ENCODE measurements at places on chromosomes 1 and 21.

GRCh38 chr1:74952786-74953185 lies 181.4 kb upstream of the LHX8 start:
- DNase-seq: no peak

DNA sequence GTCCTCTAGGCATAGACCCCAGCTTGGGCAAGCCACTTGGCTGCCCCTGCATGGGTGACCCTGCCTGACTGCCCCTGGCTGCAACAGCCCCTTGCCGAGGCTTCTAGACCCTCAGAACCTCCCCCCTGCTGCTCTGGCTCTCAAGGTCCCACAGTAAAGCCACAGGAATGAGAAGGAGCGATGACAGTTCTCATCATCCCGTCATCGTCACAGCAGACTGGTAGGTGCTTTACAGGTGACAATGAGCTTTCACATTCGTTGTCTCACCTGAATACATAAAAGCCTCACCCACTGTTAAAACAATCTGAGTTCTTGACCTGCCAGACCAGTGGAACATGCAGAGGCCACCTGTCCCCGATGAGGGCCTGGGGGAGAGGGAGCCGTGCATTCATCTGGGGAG lies 36.0 kb upstream of the GPR157 start:
- DNase-seq: no peak

DNA sequence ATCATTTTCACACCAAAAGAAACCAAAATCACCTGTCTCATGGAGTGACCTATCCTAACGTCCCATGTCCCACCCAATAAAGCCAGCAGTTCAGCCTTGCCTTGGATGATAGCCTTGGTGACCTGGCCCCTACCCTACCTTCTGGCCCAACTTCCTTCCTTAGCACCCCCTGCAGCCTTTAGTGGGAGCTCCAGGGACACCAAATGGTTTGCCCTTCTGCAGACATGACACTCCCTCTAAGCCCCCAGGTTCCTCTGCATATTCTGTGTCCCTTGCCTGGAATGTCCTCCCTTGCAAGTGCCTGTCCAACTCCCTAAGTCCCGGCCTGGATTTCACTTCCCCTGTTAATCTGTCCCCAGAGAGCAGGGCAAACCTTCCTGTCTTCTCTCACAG lies 2.2 kb downstream of the SLFNL1 start:
- no peak for DNase-seq

GRCh38 chr1:211135342-211135950 lies 1.5 kb upstream of the KCNH1 start:
- peak; percentile 46 for DNase-seq

- DNase-seq: no peak
Observed at GRCh38 chr1:186559601-186560116, 98.7 kb upstream of the PDC start.

Measured in NCI-H2171 (cell line).